SK-N-SH (cell line): ENCODE measurements at places on chromosomes 1 and 21. TPM values are rescaled to one million over a fixed set of nuclear protein-coding genes. Genes with fewer than 3 reads are reported as not detected.

The SV2A gene
- 22.7 and 27.6 TPM in 2 replicates for polyA plus RNA-seq

The SLC6A9 gene
- polyA plus RNA-seq, result 3.6 and 3.9 TPM in 2 replicates

The GLRX2 gene
- 9.4 and 12.8 TPM in 2 replicates for polyA plus RNA-seq

The GTF2B gene
- 26.0 and 35.6 TPM in 2 replicates for polyA plus RNA-seq

The IFI6 gene
- polyA plus RNA-seq, result 29.0 and 35.6 TPM in 2 replicates

The RAB3B gene
- polyA plus RNA-seq, result 10.2 and 12.4 TPM in 2 replicates

The ZMYND12 gene
- polyA plus RNA-seq, result 0.18 and 0.45 TPM in 2 replicates

The NASP gene
- 152 and 153 TPM in 2 replicates for polyA plus RNA-seq

The PLA2G5 gene
- polyA plus RNA-seq, result not detected in 2 replicates

The GPR25 gene
- not detected in 2 replicates for polyA plus RNA-seq

The FCRL6 gene
- not detected in 2 replicates for polyA plus RNA-seq

The PPFIA4 gene
- polyA plus RNA-seq, result 4.4 and 5.5 TPM in 2 replicates

The CELA2B gene
- polyA plus RNA-seq, result not detected in 2 replicates

The ATP5PO gene
- polyA plus RNA-seq, result 148 and 167 TPM in 2 replicates

The CD101 gene
- 0.08 and 0.16 TPM in 2 replicates for polyA plus RNA-seq

The OLIG2 gene
- not detected in 2 replicates for polyA plus RNA-seq

The SAMD11 gene
- 2.1 and 3.7 TPM in 2 replicates for polyA plus RNA-seq

The SMYD2 gene
- polyA plus RNA-seq, result 23.1 and 30.4 TPM in 2 replicates

The E2F2 gene
- 0.43 and 0.44 TPM in 2 replicates for polyA plus RNA-seq

The MIGA1 gene
- polyA plus RNA-seq, result 2.5 and 4.4 TPM in 2 replicates

The TMEM125 gene
- not detected in 2 replicates for polyA plus RNA-seq

The PTPN7 gene
- not detected in 2 replicates for polyA plus RNA-seq

The ARHGAP30 gene
- polyA plus RNA-seq, result 0.05 TPM in 1 of 2 replicates, not detected in the other

The CD52 gene
- polyA plus RNA-seq, result not detected in 2 replicates

The FUCA1 gene
- polyA plus RNA-seq, result 31.9 and 35.2 TPM in 2 replicates

The PLD5 gene
- polyA plus RNA-seq, result 0.08 and 0.11 TPM in 2 replicates

The ACTN2 gene
- 0.10 and 0.15 TPM in 2 replicates for polyA plus RNA-seq

The ANKRD35 gene
- polyA plus RNA-seq, result 0.05 and 0.08 TPM in 2 replicates

The TFAP2E gene
- 0.59 and 0.68 TPM in 2 replicates for polyA plus RNA-seq

The AQP10 gene
- polyA plus RNA-seq, result 0.02 and 0.13 TPM in 2 replicates
